ENCODE measurements at places on chromosomes 7 and 10. TPM values are rescaled to one million over a fixed set of nuclear protein-coding genes. Genes with fewer than 3 reads are reported as not detected.

GRCh38 chr10:80051993-80052392 lies 26.5 kb upstream of the TMEM254 start:
- DNase-seq, result no peak

VGF gene
- total RNA-seq, result 1.2 TPM

SFTPA1 gene
- total RNA-seq, result 2.9 TPM

- DNase-seq, result no peak
Measured at GRCh38 chr7:138625849-138626230, 75.3 kb downstream of the SVOPL start.

- DNase-seq, result no peak
Measured at GRCh38 chr7:25759286-25759685, 392.7 kb upstream of the NFE2L3 start.

PALD1 gene
- total RNA-seq, result 6.9 TPM

TRPV5 gene
- not detected for total RNA-seq

DNA sequence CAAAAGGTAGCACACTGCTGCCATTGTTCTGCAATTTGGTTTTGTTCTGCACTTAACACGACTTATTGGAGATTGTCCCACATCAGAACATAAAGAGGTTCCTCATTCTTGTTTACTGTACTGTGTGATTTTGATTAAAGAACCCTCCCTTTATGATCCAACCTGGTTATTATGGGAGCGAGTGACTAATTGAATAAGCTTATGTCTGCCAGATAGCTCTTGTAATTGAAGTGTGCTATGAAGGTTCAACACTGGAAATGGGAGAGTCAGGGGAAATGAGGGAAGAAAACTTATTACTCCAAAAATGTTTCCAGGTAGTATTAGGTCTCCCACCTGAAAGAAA lies 33.9 kb downstream of the CASP7 start:
- no peak for DNase-seq

MUC12 gene
- 2.7 TPM for total RNA-seq

- DNase-seq, result no peak
Measured at GRCh38 chr10:7168414-7168813, 242.4 kb downstream of the SFMBT2 start.

MLXIPL gene
- 6.1 TPM for total RNA-seq

- no peak for DNase-seq
Measured at GRCh38 chr7:46568420-46569132, 647.5 kb upstream of the IGFBP3 start.

- no peak for DNase-seq
Measured at GRCh38 chr10:103871006-103871405, 15.6 kb upstream of the SH3PXD2A start.
